ENCODE measurements at places on chromosomes 12 and 14. TPM values are rescaled to one million over a fixed set of nuclear protein-coding genes. Genes with fewer than 3 reads are reported as not detected.

Gene ERH
- 35.2 TPM for total RNA-seq

Gene GPX2
- total RNA-seq = 134 TPM

Gene KRT2
- total RNA-seq = not detected

Gene DEPDC4
- 1.4 TPM for total RNA-seq

Gene AMDHD1
- total RNA-seq = 1.7 TPM

Gene KRT72
- 4.5 TPM for total RNA-seq

Gene TEX52
- not detected for total RNA-seq

Gene CLEC1A
- not detected for total RNA-seq

Gene CDH24
- total RNA-seq = 12.4 TPM

Gene SRRM4
- not detected for total RNA-seq

Measured in Peyer's patch (tissue), 4 donors.